ENCODE measurements at places on chromosomes 13 and 19. TPM values are rescaled to one million over a fixed set of nuclear protein-coding genes. Genes with fewer than 3 reads are reported as not detected.

DNA sequence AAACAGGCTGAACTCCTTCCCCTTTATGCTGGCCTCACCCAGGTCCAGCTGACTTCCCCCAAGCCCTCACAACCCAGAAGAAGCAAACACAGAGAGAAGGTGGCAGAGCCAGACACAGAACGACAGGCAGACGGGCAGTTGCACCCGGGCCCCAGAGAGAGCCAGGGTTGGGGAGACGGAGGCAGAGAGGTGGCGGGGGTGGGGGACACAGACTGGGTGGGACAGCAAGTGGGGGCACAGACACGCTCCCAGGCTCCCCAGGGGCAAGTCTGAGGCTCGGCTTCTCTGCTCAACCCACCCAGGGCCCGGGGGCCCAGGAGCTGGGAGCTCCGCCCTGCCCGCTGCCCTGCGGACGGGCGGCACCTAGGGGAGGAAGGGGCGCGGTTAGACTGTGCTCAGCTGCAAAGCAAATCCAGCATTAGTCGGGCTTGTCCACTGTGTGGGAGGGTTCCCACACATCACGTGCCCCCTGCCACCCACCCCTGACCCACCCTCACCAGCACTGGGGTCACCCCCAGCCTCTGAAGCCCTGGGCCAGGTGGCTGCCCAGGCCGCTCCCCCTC lies 31.3 kb upstream of the ASF1B start:
- no peak overlapping the region for H3K4me3 ChIP-seq
- H3K36me3 ChIP-seq: peaks cover 38% of the 10 kb centered on the region
- DNase-seq: no peak
- no peak overlapping the region for H3K27ac ChIP-seq

DNA sequence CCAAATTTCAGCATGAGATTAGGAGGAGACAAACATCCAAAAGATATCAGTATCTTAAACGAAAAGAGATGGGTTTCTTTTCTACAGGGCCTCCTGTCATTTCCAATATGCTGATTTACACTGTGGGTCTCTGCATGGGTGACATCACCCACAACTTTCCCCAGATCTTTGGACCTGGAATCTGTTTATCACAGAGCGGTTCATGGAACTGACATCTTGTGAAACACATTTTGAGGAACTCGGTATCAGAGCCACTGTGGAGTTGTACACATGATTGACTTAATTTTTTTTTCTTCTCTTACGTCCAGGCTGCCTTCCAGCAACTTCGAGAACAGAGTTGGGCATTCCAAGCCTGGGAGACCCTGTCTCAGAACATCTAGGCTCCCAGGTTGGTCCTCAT lies 80.2 kb upstream of the SERP2 start:
- no peaks in the 10 kb centered on the region for H3K36me3 ChIP-seq
- peaks cover 4% of the 10 kb centered on the region for H3K27me3 ChIP-seq
- no peak overlapping the region for H3K27ac ChIP-seq
- H3K4me3 ChIP-seq: no peak overlapping the region
- H3K4me1 ChIP-seq: peaks cover 15% of the 10 kb centered on the region
- DNase-seq: no peak

C3 gene
- total RNA-seq: 55.3 TPM

SULT2B1 gene
- total RNA-seq: 99.7 TPM

URAD gene
- total RNA-seq: not detected
